Erythroblast (primary cell): ENCODE measurements at places on chromosomes 16 and 17.

DNA sequence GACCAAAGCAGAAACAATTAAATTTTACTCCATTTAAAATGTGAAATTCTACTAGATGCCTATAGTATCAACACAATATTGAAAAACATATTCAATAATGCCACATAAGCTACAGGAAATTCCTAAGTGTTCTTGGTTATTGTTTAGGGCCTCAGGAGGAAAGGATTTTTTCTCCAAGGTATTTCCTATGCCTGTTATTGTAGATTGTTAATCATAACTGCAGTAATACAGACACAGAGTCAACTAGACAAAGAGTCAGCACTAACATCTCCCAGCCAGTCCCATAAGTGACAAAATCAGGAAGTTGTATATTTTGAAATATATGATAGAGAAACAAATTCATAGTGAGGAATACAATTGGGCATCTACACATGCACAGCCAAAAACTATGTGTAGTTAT, 782.7 kb upstream of the KIF2B start:
- DNase-seq, result no peak

GRCh38 chr16:84577034-84577803, 40.7 kb downstream of the COTL1 start:
- DNase-seq, result no peak

GRCh38 chr17:10156948-10157607, 41.3 kb downstream of the GAS7 start:
- no peak for DNase-seq

- no peak for DNase-seq
Observed at GRCh38 chr17:47871048-47871447, 20.1 kb upstream of the SP6 start.

DNA sequence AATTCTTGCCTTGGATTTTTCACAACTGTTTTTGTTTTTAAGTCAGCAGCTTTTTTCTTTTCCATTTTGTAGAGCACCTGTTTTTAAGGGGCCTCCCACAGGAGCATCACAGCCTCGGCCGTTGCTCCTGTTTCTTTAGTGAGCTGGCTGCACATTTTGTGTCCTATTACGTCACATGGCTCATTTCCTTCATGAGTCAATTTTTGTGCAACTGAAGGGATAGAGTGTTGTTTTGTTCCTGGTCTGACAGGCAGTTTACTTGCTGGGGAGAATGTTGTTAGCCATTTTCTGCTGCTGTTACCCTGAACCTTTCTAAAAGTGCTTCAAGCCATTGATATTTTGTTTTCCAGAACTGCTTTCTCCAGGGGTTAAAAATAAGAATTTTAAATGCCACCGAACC, 45.0 kb upstream of the CRISPLD2 start:
- no peak for DNase-seq

DNA sequence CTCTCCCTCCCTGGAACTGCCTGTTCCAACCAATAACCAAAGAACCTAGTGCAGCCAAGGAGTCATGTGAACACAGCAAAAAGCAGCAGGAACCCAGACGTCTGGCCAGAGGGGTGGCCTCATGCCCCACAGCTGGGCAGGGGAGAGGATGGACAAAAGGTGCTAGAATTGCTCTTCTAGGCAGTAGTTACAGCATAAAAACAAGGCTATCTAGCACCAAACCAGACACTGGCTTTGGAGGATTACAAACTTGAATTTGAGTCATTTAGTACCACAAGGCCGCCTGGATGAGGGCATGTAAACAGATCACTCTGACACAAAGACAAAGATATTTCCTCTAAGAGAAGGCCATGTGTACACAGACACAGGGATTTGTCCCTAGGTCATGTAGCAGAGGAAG, 423.3 kb upstream of the MAF start:
- DNase-seq, result no peak

- no peak for DNase-seq
Observed at GRCh38 chr17:62626719-62627218, 701 bp upstream of the MRC2 start.

DNA sequence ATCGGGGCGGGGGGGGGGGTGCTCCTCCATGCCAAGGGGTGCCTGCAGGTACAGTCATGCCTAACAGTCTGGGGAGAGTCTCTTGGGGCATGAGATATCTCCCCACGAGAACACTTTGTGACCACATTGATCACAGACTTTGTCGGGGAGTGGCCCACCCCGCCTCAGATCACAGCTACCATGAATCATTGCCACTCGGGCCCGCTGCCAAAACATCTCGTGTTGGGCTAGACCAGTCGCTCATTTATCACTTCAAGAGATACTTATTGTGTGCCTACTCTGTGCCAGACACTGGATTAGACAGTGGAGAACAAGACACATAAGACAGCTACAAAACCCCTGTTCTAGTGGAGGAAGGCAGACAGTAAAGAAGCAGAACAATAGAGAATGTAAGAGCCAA, 72.6 kb downstream of the CLEC16A start:
- DNase-seq, result peak; percentile 67

DNA sequence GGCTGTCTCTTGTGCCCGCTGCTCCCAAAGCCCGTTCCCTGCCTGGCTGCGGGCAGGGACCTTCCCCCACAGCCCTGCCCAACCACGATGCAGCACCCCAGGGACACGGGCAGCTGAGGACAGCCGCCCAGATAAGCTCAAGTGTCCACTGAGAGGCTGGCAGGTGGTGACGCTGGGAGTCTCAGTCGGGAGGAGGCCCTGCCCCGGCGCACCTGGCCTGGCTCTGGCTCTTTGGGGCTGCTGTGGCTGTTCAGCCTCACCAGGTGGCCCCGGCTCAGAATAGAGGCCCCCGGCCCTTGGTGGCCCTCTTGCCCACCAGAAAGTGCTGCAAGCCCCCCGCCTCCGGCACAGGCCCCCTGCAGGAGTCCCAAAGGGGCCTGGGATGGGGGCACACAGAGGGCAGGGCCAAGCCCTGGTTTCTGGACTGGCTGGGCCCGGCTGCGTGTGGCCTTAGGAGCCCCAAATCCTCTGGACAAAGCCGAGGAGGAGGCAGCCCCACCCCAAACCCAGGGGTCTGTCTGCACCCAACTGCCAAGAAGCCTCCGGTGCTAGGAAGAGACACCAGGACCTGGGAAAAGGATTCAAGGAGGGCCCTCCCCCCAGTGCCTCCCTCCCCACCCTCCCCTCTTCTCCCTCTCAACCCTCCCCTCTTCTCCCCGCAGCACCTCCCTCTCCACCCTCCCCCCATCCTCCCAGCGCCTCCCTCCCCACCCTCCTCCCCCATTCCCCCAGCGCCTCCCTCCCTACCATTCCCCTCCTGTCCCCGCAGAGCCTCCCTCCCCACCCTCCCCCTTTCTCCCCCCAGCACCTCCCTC, 5.3 kb downstream of the NTHL1 start:
- DNase-seq, result no peak

GRCh38 chr17:6683081-6683684, 30.0 kb downstream of the SLC13A5 start:
- no peak for DNase-seq

GRCh38 chr17:42408061-42408460, 15.0 kb downstream of the CAVIN1 start:
- no peak for DNase-seq

GRCh38 chr17:42311240-42312034, 23.1 kb downstream of the STAT5A start:
- peak; percentile 93 for DNase-seq

GRCh38 chr17:83054518-83055125, 24.8 kb upstream of the METRNL start:
- DNase-seq, result no peak

DNA sequence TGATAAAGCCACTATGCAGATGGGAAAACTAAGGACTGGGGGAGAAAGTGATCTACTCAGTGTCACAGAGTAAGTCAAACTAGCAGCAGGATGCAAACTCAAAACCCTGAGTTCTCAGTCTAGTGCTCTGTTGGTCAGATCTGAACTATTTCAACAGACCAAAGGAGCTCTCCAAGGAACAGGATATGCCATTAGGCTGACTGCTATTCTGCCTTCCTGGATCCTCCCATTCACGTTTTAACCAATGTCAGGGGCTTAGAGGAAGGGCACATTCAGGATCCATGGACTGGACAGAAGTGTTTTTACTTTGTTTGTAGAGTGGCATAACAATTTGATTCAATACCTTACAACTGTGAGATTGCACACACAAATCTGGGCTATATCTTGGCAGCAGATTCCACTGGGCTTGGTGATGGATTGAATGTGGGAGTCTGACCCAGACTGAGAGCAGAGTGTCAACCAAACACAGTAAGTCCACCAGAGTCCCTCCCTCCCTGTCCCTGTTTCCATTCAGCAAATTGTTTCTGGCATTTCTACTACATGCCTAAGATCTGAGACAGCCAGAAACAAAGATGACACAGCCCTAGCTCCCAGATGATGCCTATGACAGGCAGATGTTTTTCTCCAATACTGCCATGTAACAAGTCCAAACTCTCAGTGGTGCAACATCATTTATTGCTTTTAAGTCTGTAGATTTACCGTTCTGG, 337.8 kb upstream of the CDH5 start:
- DNase-seq, result no peak

GRCh38 chr16:7369204-7369603, 36.6 kb downstream of the RBFOX1 start:
- no peak for DNase-seq

DNA sequence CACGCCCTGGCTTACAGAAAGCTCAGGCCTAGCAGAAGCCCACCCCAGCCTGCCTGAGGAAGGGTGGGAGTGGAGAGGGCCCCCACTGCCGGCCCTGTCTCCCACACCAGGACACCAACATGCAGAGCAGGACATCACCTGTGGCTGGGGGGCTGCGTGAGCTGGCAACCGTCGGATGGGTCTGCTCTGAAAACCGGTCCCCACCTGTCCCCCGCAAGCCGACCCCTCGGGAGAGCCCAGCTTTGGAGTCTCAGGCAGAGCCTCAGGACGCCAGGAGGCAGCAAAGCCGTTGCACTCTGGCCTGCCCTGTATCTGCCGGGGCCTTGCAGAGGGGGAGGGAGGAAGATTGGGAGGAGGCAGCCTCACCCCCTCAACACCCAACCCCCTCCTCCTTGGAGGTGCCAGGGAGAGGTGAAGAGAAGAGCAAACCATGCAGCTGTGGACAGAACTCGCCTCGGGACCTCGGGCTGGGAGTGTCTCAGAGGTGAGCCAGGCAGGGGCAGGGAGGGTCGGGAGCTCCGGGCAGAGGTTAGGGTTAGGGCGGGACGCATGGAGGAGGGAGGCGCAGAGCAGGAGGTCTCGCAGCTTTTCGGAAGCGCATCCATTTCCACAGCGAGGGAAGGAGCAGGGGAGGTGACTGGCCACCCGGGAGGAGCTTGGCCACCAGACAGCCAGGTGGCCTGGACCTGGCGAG, 30.4 kb upstream of the ZC3H18 start:
- DNase-seq, result no peak
